Breast epithelium (tissue), 4 donors: ENCODE measurements at places on chromosomes 6 and 20. TPM values are rescaled to one million over a fixed set of nuclear protein-coding genes. Genes with fewer than 3 reads are reported as not detected.

FAM83B gene
- total RNA-seq, result 8.8 TPM

SLC32A1 gene
- total RNA-seq, result not detected

KIF6 gene
- 0.15 TPM for total RNA-seq

OLIG3 gene
- not detected for total RNA-seq

GRCh38 chr20:36951979-36952738 lies 651 bp upstream of the SAMHD1 start:
- no peaks in the 10 kb centered on the region for H3K36me3 ChIP-seq
- no peaks in the 10 kb centered on the region for H3K4me1 ChIP-seq
- no peaks in the 10 kb centered on the region for H3K27me3 ChIP-seq
- DNase-seq, result no peak

DNA sequence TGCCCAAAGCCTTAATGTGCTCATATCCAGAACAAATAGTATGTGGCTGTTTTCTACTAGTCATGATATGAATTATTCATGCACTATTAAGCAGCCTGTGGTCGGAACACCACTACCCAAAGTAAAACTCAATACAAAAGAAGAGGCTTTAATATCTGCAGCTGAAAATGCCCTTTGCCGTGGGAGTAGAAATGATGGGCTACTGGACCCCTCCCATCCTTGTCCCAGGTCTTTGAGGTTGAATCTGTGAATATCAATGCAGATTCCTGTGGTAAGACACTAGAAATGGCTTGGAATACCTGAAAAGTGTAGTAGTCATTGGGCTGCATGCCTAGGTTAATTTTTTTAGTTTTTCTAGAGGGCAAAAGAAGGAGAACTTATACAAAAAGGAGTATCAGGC lies 303.7 kb downstream of the TBC1D7 start:
- no peak for DNase-seq
- H3K4me3 ChIP-seq, result no peak overlapping the region
- H3K27ac ChIP-seq, result no peak overlapping the region

GRCh38 chr20:48632017-48632824 lies 195.6 kb downstream of the PREX1 start:
- no peaks in the 10 kb centered on the region for H3K4me1 ChIP-seq
- no peak overlapping the region for H3K27ac ChIP-seq
- H3K36me3 ChIP-seq, result no peaks in the 10 kb centered on the region
- H3K4me3 ChIP-seq, result no peak overlapping the region

GRCh38 chr6:160252073-160252813 lies 6.4 kb downstream of the SLC22A2 start:
- H3K4me1 ChIP-seq, result no peaks in the 10 kb centered on the region
- H3K27me3 ChIP-seq, result no peaks in the 10 kb centered on the region
- DNase-seq, result no peak
- H3K4me3 ChIP-seq, result no peak overlapping the region
- no peak overlapping the region for H3K27ac ChIP-seq
- no peaks in the 10 kb centered on the region for H3K36me3 ChIP-seq

GRCh38 chr6:157665180-157665579 lies 157.9 kb upstream of the SNX9 start:
- peaks cover 3% of the 10 kb centered on the region for H3K4me1 ChIP-seq
- H3K27me3 ChIP-seq, result no peaks in the 10 kb centered on the region
- no peak for DNase-seq
- no peak overlapping the region for H3K4me3 ChIP-seq
- no peak overlapping the region for H3K27ac ChIP-seq
- no peaks in the 10 kb centered on the region for H3K36me3 ChIP-seq

GRCh38 chr6:111689946-111690345 lies 84.3 kb upstream of the TRAF3IP2 start:
- no peak overlapping the region for H3K27ac ChIP-seq
- H3K4me3 ChIP-seq, result no peak overlapping the region
- DNase-seq, result no peak
- H3K4me1 ChIP-seq, result no peaks in the 10 kb centered on the region

- peaks cover 6% of the 10 kb centered on the region for H3K4me1 ChIP-seq
- no peaks in the 10 kb centered on the region for H3K27me3 ChIP-seq
- no peak for DNase-seq
- no peak overlapping the region for H3K27ac ChIP-seq
- H3K36me3 ChIP-seq, result no peaks in the 10 kb centered on the region
Observed at GRCh38 chr6:6545616-6546317, 42.8 kb upstream of the LY86 start.

- no peaks in the 10 kb centered on the region for H3K27me3 ChIP-seq
- H3K27ac ChIP-seq, result no peak overlapping the region
- DNase-seq, result no peak
- no peaks in the 10 kb centered on the region for H3K4me1 ChIP-seq
Observed at GRCh38 chr20:9412309-9412708, 102.1 kb upstream of the LAMP5 start.

DNA sequence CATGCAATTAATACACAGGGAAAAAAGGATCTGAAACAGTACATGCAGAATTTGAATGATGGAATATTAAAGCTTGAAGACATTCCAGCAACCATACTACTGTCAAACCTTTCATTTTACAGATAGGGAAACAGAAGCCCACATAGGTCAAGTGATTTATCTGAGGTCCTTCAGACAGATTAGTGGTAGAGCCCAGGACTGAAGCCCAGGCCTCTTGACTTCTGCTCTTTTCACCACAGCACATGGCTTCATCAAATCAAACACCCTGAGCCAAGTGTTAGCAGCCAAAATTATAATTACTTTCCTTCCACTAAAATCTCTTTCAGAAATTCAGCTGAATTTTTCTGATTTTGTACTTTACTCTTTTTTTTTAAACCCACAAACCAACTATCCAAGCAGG lies 435.6 kb upstream of the RUNX2 start:
- no peaks in the 10 kb centered on the region for H3K27me3 ChIP-seq
- H3K36me3 ChIP-seq, result no peaks in the 10 kb centered on the region
- no peak for DNase-seq
- no peaks in the 10 kb centered on the region for H3K4me1 ChIP-seq
- no peak overlapping the region for H3K27ac ChIP-seq
- H3K4me3 ChIP-seq, result no peak overlapping the region

DNA sequence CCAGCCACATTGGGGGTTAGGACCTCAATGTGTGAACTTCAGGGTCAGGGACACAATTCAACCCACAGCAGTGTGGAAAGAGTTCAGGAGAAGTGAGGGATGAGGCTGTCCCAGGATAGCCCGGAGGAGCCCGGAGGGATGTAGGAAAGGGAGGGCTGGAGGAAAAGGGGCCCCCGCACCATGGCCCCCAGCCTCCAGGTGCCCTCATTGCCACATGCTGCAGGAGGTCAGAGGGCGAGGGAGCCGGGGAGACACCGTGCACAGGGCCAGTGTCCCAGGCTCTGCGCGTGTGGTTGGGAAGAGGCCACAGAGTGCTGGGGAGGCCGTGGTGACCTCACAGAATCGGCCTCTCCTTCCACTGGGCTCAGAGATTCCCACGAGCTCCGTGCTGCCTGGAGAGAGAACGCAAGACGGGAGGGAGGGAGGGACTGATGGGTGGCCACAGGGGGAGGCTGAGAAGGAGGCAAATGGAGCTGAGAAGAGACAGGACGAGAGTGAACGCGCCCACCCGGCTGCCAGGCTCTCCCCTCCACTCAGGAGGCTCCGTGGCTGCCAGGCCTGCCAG lies 215.1 kb downstream of the DLL1 start:
- no peaks in the 10 kb centered on the region for H3K4me1 ChIP-seq
- peak; percentile 31 for DNase-seq
- no peaks in the 10 kb centered on the region for H3K27me3 ChIP-seq
- no peak overlapping the region for H3K4me3 ChIP-seq
- H3K36me3 ChIP-seq, result no peaks in the 10 kb centered on the region
- H3K27ac ChIP-seq, result no peak overlapping the region

GRCh38 chr20:41165001-41165882 lies 27.9 kb downstream of the PLCG1 start:
- H3K27ac ChIP-seq, result peak overlapping the region; percentile 23
- DNase-seq, result no peak
- H3K27me3 ChIP-seq, result no peaks in the 10 kb centered on the region

DNA sequence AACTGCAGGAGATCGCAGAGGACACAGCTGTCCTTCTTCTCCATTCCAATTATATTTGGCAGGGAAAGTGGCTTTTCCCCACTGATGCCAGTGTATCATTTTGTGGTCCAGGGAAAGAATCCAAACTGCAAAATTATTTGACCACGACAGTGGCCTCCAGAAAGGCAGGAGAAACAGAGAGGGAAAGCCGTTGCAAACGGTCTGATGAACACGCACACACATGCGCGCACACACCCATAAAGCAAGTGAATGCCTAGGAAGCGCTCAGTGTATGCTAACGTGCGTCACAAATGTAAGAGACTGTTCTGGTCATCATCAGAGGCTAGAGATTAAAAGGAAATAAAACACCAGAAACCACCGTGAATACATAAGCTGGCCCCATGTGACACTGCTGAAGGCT lies 54.0 kb downstream of the NPEPL1 start:
- H3K27ac ChIP-seq, result no peak overlapping the region
- no peaks in the 10 kb centered on the region for H3K27me3 ChIP-seq

- H3K36me3 ChIP-seq, result no peaks in the 10 kb centered on the region
- H3K27ac ChIP-seq, result no peak overlapping the region
- H3K4me3 ChIP-seq, result no peak overlapping the region
- peaks cover 7% of the 10 kb centered on the region for H3K27me3 ChIP-seq
- H3K4me1 ChIP-seq, result no peaks in the 10 kb centered on the region
Observed at GRCh38 chr6:28811873-28812272, 111.9 kb downstream of the TRIM27 start.

- H3K27me3 ChIP-seq, result no peaks in the 10 kb centered on the region
- no peaks in the 10 kb centered on the region for H3K36me3 ChIP-seq
- H3K4me1 ChIP-seq, result no peaks in the 10 kb centered on the region
- DNase-seq, result no peak
- H3K4me3 ChIP-seq, result no peak overlapping the region
- peak overlapping the region; percentile 83 for H3K27ac ChIP-seq
Observed at GRCh38 chr20:44692932-44693480, 22.2 kb upstream of the CCN5 start.

GRCh38 chr6:109701221-109701620 lies 10.1 kb downstream of the FIG4 start:
- no peak overlapping the region for H3K4me3 ChIP-seq
- no peaks in the 10 kb centered on the region for H3K4me1 ChIP-seq
- no peak overlapping the region for H3K27ac ChIP-seq
- no peak for DNase-seq
- no peaks in the 10 kb centered on the region for H3K27me3 ChIP-seq

GRCh38 chr20:58524814-58525213 lies 9.6 kb upstream of the APCDD1L start:
- H3K36me3 ChIP-seq, result no peaks in the 10 kb centered on the region
- H3K4me3 ChIP-seq, result no peak overlapping the region
- no peaks in the 10 kb centered on the region for H3K4me1 ChIP-seq
- H3K27me3 ChIP-seq, result no peaks in the 10 kb centered on the region

GRCh38 chr6:153814136-153814535 lies 224.9 kb upstream of the OPRM1 start:
- H3K27ac ChIP-seq, result no peak overlapping the region
- DNase-seq, result no peak
- no peaks in the 10 kb centered on the region for H3K36me3 ChIP-seq
- no peaks in the 10 kb centered on the region for H3K4me1 ChIP-seq

DNA sequence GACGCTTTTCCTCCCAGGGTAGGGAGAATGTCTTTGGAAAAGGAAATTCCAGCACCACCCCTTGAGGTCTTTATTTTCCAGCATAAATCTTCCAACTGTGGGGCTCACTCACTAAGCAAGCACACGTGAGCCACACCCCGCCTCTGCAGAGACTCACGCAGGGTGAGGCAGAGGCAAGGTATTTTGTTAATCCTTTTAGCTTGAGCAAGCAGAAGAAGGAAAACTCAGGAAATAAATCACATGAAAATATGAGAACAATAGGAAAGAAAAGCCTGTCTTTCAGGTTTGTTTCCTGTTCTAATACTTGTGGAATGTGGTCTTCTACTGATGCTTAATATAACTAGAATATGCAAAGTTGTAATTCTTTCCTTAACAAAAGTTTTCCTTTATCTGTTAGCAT lies 4.1 kb upstream of the PHACTR2 start:
- H3K4me3 ChIP-seq, result no peak overlapping the region
- no peaks in the 10 kb centered on the region for H3K4me1 ChIP-seq
- H3K36me3 ChIP-seq, result no peaks in the 10 kb centered on the region
- H3K27ac ChIP-seq, result no peak overlapping the region

DNA sequence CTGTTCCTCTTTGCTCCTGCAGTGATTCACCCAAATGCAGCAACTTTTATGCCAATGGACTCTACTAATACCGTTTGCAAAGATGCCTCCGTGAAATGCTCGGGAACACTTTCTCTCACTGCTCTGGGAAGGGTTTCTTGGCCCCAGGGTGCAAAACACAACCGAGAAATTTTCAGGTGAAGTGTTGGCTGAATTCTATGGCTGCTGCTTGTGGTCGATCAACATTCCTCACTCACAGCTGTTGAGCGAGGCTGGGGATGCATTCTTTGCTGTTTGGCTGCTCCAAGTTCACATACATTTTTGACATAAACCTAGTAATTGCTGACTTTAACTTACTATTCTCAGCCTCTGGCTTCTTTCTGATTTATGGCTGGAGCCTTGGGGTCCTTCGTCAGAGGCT lies 342.0 kb upstream of the CHD6 start:
- no peak for DNase-seq
- no peaks in the 10 kb centered on the region for H3K4me1 ChIP-seq
- H3K36me3 ChIP-seq, result no peaks in the 10 kb centered on the region
- no peak overlapping the region for H3K27ac ChIP-seq

DNA sequence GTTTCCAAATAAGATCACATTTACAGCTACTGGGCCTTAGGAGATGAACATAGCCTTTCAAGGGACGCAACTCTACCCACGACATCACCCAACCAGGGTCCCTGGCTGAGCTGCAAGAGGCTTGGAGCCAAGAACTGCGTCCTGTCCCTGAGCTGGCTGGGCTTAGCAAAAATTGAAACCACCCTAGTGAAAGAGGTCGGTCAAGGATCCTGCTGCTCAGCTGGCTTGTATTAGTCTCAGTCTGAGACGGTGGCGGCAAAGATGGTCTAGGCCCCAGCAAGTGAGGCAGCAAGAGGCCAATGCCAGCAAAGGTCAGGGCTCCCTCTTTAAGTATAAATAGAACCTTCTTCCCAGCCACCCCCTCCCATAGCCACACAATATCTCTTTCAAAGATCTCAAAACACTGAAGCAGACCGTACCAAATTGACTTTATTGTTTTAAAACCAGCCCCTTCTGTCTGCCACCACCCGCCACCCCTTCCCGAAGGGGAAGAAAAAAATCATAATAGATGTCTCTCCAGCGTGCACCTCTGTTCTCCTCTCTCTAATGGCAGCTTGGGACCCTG lies 140.5 kb downstream of the EYA2 start:
- H3K36me3 ChIP-seq, result no peaks in the 10 kb centered on the region
- no peak overlapping the region for H3K4me3 ChIP-seq
- peak overlapping the region; percentile 25 for H3K27ac ChIP-seq
- H3K27me3 ChIP-seq, result no peaks in the 10 kb centered on the region

- no peaks in the 10 kb centered on the region for H3K4me1 ChIP-seq
- H3K27ac ChIP-seq, result no peak overlapping the region
- H3K27me3 ChIP-seq, result peaks cover 7% of the 10 kb centered on the region
- no peak for DNase-seq
- no peak overlapping the region for H3K4me3 ChIP-seq
- no peaks in the 10 kb centered on the region for H3K36me3 ChIP-seq
Observed at GRCh38 chr6:34569361-34569973, 13.3 kb upstream of the SPDEF start.
